ENCODE measurements at places on chromosomes 1 and 21. TPM values are rescaled to one million over a fixed set of nuclear protein-coding genes. Genes with fewer than 3 reads are reported as not detected.

DNA sequence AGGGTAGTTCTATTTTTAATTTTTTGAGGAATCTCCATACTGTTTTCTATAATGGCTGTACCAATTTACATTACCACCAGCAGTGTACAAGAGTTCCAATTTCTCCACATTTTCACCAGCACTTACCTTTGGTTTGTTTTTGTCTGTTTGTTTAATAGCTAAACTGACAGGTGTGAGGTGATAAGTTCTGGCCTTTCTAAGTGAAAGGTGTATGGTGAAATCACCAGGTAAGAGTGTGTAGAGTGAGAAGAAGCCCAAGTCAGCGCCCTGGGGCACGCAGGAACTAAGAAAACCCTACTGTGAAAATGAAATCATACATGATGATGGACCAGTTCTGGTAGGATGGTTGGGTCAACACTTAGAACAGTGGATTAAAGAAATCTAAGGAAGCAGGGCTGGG lies 34.5 kb downstream of the BTG3 start:
- DNase-seq = no peak

GRCh38 chr1:37752583-37753471 lies 12.1 kb downstream of the EPHA10 start:
- DNase-seq = peak; percentile 9

DNA sequence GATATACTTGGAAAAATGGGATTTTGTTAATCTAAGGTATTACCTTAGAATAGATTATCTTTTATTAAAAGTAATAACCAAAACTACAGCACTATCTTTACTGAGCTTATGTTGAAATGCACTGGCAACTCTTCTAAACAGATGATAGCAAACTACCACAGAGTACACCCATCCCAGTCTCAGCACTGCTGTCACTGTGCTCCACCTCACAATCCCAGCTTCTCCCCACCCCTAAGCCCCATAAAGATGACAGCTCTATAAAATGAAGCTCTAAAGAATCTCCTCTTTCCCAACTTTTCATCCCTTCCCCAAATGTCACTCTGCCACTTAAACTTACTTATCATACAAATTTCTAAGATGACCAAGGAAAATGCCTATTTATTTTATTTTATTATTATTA lies 6.4 kb downstream of the DSTYK start:
- no peak for DNase-seq

DNA sequence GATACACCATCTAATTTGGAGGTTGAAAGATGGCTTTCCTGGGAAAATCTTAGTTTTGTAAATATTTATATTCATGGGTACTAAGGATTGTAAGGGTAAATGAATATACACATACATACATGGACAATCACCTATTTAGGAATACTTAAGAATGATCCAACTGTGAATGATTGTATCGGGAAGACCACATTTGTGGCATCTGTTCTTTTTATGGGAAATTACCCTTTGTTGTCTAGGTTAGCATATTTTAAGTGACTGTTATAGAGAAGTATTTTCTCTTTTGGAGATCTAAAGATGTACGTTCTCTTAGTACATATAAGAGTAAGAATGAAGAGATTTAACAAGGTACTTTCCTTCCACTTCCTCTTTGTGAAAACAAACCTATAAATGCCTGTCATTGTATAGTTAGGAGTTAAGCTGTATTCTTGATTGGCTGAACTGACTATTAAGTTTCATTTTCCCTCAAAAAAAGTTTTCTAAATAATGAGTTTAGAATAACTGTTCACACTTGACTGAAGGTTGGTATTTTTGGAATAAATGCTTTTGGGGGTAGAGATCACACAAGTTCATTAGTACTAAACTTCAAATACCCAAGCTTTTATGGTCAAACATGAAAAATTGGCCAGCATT lies 26.7 kb downstream of the SNX7 start:
- no peak for DNase-seq

GRCh38 chr1:81254560-81254959 lies 546.2 kb upstream of the ADGRL2 start:
- DNase-seq = no peak

GRCh38 chr1:54051933-54052430 lies 1.0 kb downstream of the TMEM59 start:
- DNase-seq = no peak

DNA sequence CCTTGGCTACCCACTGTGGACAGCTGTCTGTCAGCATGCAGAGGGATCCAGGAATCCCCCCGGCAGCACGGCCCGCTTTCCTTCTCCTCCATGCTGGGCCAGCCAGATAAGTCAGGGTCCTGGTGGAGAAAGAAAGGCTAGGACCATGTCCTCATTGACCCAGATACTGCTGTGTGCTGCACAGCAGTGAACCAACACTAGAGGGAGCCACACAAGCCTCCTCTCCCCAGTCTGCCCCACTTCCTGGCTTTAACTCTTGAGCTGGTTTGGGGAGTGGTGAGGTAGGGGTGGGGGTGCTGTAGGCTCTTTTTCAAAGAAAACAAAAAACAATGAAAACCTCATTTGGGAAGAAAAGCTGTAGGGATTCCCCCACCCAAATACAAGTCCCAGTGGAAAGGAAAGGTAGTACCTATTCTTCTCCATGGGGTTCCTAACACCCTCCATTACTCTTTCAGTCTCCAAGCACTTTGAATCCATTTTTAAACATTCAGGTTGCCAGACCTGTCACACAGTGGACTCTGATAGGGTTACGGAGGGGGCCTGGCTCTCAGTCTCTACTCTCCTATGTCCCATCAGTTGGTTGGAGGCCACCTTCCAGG lies 84.9 kb upstream of the CD1D start:
- no peak for DNase-seq

IGSF5 gene
- polyA plus RNA-seq = 0.82 TPM

GSTM5 gene
- polyA plus RNA-seq = 65.8 TPM

CFHR3 gene
- 0.13 TPM for polyA plus RNA-seq

OR10J1 gene
- polyA plus RNA-seq = not detected

PROK1 gene
- polyA plus RNA-seq = not detected
